ENCODE measurements at places on chromosomes 12 and 14.
A peak's percentile ranks its signal among the peaks of the same experiment; 100 is the strongest.

GRCh38 chr14:39682582-39682981 lies 250.3 kb upstream of the FBXO33 start:
- DNase-seq = no peak

DNA sequence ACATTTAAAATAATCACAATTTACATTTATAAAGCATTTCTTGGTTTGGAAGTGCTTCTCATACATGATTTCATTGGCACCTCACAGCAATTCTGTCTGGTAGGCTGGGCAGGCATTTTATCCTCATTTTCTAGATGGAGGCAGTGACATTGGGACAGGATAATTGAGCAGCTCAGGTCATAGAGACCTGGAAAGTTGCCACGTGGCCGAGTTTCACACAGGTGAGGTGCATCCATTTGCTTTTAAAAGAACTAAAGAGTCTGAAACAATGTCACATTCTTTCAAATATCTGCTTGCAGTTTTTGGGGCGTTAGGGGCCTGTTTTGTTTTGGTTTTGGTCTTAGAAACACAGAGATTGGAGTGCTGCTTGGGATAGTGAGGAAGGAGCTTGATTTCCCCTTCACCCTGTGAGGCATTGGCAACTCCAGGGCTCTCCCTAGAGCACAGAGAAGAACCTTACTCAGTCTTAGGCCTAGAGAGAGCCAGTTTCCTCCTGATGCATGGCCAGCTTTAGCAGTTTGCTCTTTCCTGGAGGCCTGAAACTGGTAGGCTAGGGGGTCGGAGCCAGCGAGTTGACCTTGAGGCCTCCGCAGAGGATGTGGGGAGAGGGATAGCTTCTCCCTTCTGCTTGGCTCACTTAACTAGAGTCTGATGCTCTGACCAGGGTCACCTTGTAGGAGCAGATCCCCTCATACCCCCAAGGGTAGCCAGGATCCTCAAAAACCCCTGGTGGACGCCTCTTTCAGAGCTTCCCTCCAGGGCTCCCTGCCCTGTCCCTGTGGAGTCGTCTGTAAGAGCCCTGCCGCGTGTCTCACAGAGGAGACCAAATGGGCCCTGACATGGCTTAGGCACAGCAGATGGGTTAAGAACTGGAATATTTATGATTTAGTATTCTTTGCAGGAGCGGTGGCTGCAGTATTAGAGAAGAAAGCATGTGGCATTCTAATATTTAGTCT lies 34.9 kb upstream of the JDP2 start:
- no peak for DNase-seq

DNA sequence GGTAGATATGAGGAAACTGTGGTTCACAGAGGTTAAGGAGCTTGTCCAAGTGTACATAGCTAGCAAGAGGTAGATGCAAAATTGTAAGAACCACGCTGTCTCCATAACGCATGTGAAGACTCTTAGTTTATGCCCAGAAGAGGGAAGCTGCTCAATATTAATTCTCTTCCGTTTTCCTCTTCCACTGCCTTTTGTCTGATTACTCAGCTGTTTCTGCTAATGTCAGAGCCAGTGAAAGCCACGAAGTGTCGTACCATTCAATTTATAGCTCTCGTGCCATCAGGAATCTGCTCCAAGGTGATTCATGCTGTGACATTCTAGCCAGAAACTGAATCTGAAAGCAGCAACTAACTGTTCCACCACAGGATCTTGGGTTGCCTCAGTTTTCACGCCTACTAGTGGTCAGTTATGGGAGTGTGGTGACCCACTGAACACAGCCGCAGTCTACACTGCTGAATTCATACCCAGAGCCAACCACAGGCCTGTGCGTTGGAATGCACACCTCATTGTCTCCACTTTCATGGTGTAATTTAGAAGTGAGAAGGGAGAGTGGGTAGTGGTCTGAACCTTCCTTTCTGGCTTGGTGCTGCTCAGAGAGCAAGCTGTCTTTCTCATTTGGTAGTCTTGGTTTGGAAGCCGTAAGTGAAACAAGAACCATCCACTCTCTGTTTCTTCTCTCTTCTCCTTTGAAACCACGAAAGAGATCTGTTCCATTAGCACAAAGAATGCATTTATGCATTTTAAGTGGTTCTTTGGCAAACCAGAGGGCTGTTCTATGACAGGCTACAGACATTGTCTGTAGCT lies 74.2 kb upstream of the NAP1L1 start:
- DNase-seq = peak; percentile 71

DNA sequence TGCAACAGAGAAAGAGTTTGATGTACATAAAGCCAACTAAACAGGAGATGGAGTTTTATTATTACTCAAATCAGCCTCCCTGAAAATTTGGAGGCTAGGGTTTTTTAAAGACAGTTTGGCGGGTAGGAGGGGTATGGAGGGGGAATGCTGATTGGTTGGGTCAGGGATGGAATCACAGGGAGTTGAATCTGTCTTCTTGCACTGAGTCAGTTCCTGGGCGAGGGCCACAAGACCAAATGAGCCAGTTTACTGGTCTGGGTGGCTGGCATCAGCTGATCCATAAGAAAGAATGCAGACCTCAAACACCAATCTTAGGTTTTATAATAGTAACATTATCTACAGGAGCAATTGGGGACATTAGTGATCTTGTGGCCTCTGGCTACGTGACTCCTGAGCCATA lies 64.9 kb downstream of the RIN3 start:
- DNase-seq = no peak

- DNase-seq = no peak
Observed at GRCh38 chr14:96177766-96178375, 26.8 kb upstream of the BDKRB2 start.

DNA sequence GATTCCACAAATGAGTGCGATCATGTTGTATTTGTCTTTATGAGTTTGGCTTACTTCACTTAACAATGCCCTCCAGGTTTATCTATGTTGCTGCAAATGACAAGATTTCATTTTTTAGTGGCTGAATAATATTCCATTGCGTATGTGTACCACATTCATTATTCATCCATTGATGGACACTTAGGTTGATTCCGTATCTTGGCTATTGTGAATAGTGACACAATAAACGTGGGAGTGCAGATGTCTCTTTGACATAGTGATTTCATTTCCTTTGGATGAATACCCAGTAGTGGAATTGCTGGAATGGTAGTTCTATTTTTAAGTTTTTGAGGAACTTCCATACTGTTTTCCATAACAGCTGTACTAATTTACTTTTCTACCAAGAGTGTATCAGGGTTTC lies 23.5 kb downstream of the AKAP6 start:
- no peak for DNase-seq

DNA sequence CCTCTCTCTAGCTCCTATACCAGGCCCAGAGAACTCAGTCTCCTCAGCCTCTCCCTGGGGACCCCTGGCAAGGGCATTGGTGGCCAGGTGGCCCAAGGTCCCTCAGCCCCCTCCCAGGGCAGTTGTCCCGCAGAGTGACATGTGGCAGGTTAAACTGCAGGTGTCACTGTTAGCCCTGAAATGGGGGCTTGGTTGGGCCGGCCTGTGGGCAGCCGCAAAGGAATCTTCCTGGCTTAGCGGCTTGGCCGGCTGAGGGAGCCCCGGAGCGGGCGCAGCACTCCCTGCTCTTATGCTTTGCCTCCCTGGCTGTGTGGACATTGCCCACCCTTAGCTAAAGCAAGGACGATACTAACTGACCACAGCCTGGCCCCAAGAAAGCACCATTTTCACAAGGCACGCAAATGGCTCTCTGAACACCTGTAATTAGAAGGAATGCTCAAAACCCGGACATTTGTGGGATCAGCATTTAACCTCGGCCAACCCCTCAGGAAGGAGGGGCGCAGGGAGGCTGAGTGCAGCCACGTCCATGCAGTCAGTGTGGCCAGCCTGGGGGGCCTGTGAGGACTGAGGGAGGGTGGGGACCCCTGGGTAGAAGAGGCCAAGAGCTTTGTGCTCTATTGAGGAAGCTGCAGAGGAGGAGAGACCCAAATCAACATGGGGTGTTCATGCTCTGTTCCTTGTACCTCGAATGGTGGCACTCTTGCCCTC lies 82.2 kb downstream of the PAPOLA start:
- peak; percentile 72 for DNase-seq

GRCh38 chr14:65134651-65135579 lies 32.6 kb upstream of the MAX start:
- no peak for DNase-seq

- DNase-seq = no peak
Observed at GRCh38 chr12:102052192-102053061, 9.4 kb downstream of the WASHC3 start.

All from K562 (cell line).